ENCODE measurements at places on chromosomes 1 and 21.

- DNase-seq: no peak
Measured at GRCh38 chr1:211684331-211684730, 8.9 kb upstream of the NEK2 start.

GRCh38 chr1:174535207-174535606 lies 87.4 kb downstream of the GPR52 start:
- DNase-seq: no peak

- no peak for DNase-seq
Measured at GRCh38 chr1:59015708-59016107, 231.9 kb upstream of the JUN start.

- no peak for DNase-seq
Measured at GRCh38 chr1:117930484-117930883, 945 bp downstream of the WDR3 start.

- DNase-seq: no peak
Measured at GRCh38 chr1:219757890-219758289, 145.0 kb upstream of the ZC3H11B start.

Data from activated CD8-positive, alpha-beta memory T cell treated with anti-CD3 and anti-CD28 coated beads for 1 hour (primary cell).